Kasumi-1 (cell line): ENCODE measurements at places on chromosomes 13 and 19.
A peak's percentile ranks its signal among the peaks of the same experiment; 100 is the strongest.

- peak; percentile 25 for DNase-seq
These were observed 68.4 kb downstream of the F2RL3 start for GRCh38 chr19:16957151-16957701.

DNA sequence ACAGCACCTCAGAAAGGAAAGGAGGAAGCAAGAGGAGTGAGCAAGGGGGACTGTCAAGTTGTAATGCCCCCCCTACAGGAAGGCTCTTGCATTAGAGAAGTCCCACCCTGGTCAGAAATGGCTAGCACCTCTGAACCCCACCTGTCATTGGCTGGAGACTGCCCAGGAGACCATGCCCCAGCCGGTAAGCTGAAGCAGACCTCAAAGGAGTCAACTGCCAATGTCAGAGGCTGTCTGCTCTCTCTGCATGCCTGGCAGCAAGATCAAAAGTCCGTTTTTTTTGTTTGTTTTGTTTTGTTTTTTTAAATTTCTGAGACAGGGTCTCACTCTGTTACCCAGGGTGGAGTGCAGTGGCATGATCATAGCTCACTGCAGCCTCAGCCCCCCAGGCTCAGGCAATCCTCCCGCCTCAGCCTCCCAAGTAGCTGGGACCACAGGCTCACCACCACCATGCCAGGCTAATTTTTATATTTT is 8.1 kb upstream of the BCL3 start:
- DNase-seq = peak; percentile 29

GRCh38 chr13:45847554-45848224 is 3.9 kb downstream of the SIAH3 start:
- DNase-seq = peak; percentile 86

DNA sequence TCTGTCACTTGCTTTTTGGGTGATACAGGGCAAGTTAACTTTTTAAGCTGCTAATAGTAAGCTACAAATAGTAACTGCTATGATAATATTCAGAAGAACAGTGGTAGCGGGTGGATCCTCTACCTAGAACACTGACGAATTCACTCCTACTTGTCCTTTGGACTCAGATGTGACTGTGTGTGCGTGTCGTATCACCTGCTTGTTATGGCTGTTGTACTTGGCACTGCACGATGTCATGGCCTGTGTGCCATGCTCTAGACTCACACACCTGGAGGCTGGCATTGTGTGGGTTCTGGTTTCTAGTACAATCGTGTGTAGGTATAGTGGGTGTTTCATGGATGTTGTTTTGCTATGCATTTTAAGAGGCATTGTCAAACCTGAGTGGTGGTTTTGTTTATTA is 130.8 kb downstream of the ATP8A2 start:
- DNase-seq = no peak

GRCh38 chr19:33022472-33023116 is 42.1 kb downstream of the RHPN2 start:
- DNase-seq = no peak

GRCh38 chr13:27264181-27264580 is 6.4 kb upstream of the RASL11A start:
- DNase-seq = no peak

DNA sequence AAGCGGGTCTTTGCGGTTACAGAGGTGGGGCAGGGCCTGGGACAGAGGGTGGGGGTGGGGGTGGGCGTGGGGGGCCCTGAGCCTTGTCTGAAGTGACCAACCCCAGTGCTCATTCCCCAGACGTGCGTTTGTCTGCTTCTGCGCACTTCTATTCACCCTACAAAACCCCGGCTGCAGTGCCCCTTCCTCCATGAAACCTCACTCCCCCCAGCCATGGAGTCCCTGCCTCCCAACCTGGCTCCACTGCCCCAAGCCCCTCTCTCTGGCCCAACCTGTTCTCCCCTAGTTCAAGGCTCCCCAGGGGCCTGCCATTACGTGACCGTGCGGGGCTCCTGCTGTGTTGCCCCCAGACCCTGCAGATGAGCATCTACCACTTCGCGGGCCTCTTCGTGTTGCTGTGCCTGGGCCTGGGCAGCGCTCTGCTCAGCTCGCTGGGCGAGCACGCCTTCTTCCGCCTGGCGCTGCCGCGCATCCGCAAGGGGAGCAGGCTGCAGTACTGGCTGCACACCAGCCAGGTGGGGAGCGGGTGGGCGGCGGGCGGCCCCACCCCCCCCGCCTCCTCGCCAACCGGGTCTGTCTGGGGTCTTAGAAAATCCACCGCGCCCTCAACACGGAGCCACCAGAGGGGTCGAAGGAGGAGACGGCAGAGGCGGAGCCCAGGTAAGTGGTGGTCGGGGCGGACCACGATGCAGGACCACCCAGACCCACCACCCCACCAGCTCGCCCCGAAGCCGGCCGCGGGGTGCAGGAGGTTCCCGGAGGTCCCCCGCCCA is 8.2 kb downstream of the GRIN3B start:
- no peak for DNase-seq

DNA sequence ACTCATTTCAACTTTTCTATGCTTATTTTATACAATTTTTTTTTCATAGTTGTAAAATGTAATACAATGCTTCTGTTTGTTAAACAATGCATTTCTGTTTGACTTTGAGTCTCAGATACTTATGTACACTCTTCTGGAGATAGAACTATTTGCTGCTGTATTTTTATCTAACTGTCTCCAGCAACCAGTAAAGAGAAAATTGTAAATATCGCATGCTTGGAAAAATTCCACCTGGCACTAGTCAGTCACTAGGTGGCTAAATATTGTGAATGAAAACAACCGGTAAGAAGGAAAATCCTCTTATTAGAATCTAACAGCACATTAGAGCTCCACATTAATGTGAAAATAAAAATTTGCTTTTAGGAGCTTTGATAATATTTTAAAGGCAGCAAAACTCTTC is 876.5 kb downstream of the PCDH9 start:
- no peak for DNase-seq

DNA sequence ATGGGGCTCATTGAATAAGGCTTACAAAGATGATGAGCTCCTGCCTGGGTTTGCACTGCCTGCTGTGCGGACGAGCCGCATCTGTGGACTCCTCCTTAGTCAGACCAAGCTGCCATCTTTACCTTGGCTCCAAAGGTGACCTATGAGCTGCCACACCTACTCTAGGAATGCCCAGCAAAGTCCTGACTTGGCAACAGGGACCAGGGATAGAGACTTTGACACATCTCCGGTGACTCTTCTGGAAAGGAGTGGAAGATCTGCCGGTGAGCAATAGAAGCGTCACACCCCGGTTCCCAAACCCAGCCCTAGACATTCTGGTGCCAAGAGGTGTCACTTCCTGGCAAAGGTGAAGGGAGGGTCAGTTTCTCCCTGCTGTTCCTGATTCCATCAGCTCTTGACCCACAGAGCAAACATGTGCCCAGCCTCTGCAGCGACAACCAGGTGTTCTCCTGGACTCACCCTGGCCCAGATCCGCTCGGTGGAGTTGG is 50.2 kb upstream of the GTF3A start:
- DNase-seq = no peak

DNA sequence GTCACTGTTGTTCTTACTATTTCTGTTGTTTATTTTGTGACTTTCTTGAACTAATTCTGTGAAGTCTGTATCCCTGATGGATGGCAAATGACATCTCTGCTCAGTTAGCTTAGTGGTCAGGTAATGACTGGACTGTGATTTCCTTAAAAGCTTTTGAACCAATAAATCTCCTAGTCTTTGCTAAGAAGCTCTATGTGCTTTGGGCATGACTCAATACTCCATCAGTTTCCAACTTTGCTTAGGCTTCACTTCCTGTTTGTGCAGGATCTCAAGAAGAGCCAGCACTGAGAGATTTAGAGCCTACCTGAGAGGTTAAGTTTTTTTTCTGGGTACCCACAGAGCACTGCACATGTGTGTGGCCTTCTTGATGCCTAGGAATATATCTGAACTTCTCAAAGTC is 329.7 kb upstream of the HTR2A start:
- DNase-seq = no peak

- DNase-seq = no peak
These were observed 184.9 kb downstream of the DACH1 start for GRCh38 chr13:71681901-71682613.

DNA sequence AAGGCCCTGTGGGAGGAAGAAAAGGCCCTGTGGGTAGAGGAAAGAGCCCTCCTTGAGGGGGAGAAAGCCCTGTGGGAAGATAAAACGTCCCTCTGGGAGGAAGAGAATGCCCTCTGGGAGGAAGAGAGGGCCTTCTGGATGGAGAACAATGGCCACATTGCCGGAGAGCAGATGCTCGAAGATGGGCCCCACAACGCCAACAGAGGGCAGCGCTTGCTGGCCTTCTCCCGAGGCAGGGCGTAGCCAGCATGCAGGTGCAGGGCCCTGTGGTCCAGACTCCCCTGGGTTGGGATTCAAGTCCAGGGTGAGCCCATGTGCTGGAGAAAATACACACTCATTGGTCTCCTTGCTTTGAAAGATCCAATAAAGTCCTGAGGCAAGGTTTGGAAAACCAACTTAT is 4.1 kb downstream of the CCDC70 start:
- no peak for DNase-seq

GRCh38 chr19:34306213-34306661 is 51.9 kb downstream of the GARRE1 start:
- no peak for DNase-seq

GRCh38 chr19:48953990-48954594 is 583 bp upstream of the BAX start:
- DNase-seq = no peak

DNA sequence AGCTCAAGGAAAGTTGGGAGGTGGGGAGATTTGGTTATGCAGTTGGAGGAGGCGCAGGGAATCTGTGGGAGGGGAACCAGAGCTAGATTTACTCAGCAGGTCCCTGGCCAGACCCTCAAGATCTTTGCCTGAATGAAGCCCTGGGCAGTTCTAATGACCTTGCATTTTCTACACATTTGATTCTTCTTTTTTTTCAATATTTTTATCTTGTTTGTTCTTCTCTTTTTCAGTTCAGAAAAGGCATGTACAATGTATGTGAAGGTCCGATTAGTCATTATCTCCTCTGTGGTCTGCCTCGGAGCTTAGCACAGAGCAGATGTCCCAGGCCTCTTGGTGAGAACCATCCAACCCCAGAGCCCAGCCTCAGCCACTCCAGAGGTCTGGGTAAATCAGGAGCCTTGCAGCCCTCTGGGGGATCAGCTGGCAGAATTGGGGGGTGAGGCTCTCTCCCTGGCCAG is 24.2 kb downstream of the SERP2 start:
- DNase-seq = no peak

DNA sequence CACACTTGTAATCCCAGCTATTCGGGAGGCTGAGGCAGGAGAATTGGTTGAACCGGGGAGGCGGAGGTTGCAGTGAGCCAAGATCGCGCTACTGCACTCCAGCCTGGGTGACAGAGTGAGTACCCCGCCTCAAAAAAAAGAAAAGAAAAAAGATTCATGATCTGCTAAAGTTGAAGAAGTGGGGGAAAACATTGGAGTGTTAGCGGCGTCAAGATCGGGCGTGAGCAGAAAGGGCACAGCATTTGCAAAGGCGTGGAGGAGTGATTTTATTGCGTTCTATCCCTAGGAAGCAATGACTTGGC is 874 bp upstream of the DNM2 start:
- DNase-seq = no peak

DNA sequence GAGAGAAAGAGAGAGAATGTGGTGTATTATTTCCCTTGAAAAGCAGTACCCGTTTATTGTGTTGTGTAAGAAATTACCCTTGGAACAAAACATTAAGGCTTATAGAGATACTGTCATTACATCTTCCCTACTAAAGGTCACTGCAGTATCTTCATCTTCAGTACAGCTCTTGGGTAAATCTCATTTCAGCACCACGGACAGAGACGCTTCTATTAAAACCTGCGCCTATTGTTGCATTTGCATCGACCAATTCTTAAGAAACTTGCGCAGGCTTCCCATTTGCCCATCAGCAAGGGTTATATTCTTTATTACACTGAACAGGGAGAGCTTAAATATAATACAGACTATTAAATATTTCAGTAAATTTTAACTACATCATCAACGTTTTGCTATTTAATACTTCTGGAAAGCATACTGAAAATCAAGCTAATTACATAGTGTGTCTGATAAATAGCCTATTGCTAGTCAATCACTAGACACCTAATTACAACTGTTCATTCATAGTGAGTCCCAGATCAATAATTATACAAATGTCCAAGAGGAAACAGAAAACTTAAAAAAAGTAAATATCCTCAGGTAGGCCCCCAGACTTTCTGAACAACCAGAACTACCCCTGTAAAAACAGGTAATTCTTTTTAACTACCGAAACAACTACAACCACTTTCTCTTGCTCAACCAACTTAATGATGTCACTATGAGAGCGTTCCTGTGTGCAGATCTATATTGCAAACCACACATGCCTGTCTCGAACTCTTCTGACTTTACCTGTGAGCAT is 350.6 kb downstream of the LIG4 start:
- peak; percentile 63 for DNase-seq

- DNase-seq = peak; percentile 7
These were observed 324.4 kb downstream of the LMO7 start for GRCh38 chr13:75960538-75960994.

- DNase-seq = no peak
These were observed 2506.4 kb downstream of the PCDH9 start for GRCh38 chr13:64723724-64724123.

- no peak for DNase-seq
These were observed at the start of gene CPB2 for GRCh38 chr13:46104868-46105267. Gene CPB2, minus strand, starts transcription at chr13:46105033. Its CDS starts 24 bp downstream, at chr13:46105009.

GRCh38 chr13:30708541-30708940 is 26.8 kb upstream of the ALOX5AP start:
- no peak for DNase-seq

- DNase-seq = no peak
These were observed 8.3 kb downstream of the PIAS4 start for GRCh38 chr19:4015705-4016402.

GRCh38 chr19:54021363-54021762 is 29.9 kb downstream of the CACNG6 start:
- DNase-seq = no peak

DNA sequence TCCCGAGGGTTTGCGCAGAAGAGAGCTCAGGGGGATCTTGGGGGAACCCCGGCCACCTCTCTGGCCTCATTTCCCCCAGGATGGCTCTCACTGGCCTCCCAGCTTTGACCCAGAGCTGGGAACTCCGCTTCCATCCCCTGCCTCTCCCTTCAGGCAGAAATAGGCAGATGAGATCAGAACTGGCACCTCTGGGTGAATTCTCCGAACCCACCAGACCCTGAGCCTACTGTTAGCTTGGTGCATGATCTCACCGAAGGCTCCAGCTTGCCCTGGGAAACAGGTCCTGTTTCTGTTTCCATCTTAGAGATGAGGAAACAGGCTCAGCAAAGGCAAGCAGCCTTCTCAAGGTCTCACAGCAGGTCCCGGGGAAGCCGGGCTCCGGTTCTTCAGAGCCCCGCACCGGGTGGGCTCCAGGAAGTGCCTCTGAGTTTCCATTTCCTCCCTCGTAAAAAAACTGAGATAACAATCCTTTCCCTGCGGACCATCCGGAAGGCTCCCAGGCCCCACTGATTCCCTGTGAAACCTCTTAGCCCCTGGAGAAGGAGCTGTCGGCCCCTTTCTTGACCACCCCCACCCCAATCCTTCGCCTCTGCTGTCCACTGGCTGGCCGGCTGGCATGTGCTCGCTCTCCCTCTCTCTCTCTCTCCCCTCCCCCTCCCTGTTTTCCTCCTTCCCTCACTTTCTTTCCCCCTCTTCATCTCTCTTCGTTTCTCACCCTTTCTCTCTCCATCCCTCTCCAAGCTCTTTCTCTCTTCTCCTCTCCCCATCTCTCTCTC is 2.1 kb downstream of the NECTIN2 start:
- DNase-seq = no peak
